Retina (tissue), 1 donor: ENCODE measurements at places on chromosomes 4 and X.

DNA sequence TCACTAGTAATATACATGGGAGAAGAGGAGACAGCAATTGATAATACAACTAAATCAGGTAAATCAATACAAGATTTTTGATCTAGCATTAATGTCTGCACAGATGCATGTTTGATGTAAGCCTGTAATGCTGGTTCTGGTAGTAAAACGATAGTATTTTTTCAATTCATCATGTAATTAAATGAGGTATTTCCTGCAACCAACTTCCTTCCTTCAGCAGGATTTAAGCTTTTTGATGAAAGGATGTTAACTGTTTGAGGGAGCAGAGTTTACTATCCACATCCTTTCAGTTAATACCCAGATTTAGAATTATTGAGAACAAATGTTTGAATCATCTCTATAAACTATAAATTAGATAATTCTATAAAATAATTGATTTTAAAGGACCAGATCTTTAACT, 31.4 kb upstream of the NFKB1 start:
- no peak for DNase-seq

GRCh38 chr4:18568600-18568999, 547.0 kb upstream of the LCORL start:
- no peak for DNase-seq

DNA sequence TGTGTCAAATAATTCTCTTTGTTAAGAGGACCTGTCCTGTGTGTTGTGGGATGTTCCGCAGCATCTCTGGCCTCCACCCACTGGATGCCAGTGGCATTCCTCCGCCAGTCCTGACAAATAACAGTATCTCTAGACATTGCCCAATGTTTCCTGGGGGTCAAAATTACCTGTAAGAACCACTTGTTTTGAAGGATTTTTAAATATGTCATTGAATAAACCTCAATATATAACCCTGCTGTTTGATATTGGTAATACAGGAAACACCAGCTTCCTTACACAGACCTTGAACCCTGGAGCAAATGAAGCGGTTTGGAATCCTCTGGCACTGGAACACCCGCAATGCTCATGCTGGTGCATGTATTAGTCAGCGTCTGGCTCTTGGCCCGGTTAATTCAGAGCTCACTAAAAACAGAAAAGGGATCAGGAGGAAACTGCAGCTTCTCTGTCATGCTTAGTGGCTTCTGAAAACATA, 101.3 kb downstream of the TBL1X start:
- no peak for DNase-seq

DNA sequence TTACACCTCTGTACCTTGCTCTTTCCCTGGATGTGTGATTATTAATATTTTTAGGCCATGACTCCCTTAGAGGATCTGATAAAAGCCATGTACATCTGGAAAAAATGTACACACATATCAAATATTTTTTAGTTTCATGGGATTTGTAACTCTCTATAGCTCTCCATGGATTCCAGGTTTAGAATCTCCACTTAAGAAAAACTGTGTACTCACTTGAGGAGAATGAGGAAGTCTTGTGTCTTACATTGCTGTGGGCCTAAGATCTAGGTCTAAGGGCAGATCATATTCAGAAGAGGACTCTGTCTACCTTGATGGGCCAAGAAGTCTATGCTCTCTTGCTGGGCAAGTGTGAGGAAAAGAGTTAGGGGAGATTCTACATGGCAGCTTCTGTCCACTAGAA, 98.0 kb downstream of the RRAGB start:
- DNase-seq: no peak

GRCh38 chr4:169305173-169305572, 34.4 kb upstream of the SH3RF1 start:
- no peak for DNase-seq
